ENCODE measurements at places on chromosomes 2 and 18.

DNA sequence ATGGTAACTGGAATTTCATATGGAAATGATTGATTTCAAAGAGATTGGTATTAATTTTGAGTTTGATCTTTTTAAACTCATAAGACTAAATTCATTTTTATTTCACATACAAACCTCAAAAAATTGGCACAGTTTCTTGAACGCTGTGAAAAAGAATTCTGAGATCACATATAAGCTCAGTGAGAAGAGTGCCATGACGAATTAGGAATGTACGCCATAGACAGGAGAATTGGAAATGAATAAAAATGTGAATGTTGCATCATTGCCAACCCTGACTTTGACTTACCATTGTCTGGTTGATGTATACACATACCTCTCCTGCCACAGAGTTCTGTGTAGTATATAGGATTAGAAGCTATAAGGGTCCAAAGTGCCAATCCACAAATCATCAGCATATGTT, 290.4 kb upstream of the ZC3H15 start:
- ATAC-seq = no peak

- ATAC-seq = peak; percentile 82
These were observed 24.1 kb upstream of the RABL2A start for GRCh38 chr2:113602869-113603466.

DNA sequence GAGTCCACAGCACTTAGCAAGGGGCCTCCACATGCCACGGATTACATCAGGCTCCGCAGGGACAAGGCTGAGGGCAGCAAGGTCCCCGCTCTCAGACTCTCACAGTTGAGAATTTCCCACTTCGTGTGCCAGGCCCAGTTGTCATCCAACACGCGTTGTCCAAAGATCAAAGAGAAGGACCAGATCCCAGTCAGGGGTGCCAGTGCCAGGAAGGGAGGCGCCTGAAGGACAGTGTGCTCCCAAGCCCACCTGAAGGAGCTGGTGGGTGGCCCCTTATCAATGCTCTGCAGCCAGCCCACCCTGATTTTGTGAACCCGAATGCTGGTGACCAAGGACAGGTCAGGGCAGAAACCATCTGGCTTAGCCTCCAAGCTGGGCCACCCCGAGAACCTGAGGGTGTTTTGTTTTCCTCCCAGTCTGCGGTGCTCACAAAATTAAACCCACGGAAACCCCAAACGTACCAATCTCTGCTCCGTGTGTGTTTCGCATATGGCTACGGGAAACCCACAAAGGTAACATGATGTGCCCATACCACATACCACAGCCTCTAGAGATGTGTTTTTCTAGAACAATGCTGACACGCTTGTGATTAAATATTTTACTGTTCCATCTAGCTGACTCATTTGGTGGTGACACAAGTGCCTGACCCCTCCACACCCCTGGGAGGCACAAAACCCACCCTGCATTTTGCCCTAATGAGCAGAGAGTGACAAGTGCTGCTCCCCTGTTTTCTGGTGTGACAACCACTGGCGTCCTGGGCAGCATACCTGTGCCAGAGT, 24.5 kb downstream of the CRACDL start:
- ATAC-seq = peak; percentile 38

DNA sequence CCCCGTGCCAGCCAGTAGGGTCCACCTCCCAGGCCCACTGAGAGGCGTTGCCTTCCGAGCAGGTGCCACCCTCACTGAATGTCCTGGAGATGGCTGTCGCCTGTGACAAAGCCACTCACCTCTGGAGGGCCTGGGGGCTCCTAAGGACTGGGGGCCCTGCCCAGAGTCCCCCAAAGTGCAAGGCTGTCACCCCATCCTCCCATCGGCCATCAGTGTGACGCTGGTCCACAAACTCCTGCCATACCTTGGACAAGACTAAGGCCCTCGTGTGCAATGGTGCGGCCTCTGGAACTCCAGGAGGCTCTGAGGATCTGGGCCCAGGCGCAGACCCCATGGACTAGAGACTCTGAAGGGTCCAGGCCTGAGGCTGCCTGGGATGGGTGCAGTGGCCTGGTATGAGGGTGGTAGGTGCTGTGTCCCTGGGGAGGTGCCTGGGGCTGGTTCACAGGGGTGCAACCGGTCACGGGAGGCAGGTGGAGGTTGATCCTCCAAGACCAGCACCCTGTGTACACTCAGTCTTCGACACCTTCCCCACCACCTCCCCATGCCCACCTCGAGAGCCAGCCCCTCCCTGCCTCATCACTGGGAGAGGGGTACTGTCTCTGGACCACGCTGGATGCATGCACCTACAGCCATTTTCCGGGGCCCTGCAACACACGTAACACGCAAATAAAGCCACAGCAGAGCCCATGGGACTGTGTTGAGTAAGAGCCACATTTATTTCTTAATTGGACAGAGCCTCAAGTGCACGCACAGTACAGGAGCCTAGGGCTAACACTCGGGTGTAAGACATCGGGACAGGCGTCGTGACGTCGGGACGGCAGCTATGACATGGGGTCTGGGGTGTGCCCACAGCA, 21.6 kb downstream of the AQP12A start:
- ATAC-seq = no peak

DNA sequence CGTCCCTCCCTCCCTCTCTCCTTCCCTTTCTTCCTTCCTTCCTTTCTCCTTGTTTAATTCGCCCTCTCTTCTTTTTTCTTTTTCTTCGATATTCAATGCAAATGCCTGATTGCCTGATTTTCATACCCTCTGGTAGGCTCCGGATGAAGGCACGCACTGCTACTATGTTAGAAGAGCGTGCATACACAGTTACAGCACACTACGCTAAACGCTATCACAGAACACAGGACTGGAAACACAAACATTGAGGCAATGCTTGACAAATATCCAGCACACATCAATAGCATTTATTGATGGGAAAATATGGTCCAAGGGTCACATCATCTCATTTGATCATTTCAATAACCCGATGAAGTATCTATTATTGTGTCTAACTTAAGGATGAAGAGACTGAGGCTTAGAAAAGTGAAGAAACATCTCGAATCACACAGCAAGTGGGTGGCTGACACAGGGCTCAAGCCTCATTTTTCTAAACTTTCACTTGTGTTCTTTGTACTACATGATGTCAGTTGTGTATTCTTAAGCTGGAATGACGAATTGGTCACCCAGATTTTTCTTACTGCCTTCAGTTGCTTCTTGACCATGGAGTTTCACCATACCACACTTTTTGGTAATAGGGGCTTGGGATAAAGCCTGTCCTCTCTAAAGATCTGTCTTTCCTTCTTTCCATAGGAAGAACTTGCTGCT, 101.8 kb downstream of the TRIB2 start:
- no peak for ATAC-seq
